ENCODE measurements at places on chromosomes 6 and 20.

DNA sequence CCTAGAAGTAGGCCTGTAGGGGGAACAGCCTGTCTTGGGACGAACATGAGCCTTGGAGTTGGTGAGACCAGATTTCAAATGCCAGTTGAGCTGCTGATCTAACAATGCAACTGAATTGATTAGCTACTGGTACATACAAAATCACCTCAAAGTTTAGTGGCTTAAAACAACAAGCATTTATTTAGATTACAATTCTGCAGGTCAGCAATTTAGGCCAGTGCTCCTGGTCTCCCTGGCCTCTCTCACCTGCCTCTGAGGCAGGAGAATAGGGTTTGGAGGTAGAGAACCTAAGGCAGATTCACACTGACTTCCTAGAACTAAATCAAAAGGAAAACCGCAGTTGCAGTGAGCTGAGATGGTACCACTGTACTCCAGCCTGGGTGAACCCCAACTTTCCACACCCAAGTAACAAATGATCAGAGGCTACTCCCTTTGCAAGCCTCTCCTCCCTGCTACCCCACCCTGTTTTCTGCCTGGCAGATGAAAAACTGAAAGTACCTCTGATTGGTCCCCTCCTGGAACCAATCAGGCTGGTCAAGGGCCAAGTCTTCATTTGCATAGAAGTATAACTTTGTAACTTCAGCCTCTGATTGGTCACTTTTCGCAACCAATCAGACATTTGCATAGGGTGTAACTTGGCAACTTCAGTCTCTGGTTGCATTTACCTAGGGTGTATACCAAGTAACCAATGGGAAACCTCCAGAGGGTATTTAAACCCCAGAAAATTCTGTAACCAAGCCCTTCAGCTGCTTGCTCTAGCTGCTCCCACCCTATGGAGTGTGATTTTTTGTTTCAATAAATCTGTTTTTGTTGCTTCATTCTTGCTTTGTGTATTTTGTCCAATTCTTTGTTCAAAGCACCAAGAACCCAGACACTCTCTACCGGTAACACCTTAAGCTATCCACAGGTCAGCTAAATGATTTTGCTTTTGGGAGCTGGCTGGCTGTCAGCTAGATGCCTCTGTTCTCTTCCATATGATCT is 8.1 kb upstream of the UBR2 start:
- DNase-seq: no peak

DNA sequence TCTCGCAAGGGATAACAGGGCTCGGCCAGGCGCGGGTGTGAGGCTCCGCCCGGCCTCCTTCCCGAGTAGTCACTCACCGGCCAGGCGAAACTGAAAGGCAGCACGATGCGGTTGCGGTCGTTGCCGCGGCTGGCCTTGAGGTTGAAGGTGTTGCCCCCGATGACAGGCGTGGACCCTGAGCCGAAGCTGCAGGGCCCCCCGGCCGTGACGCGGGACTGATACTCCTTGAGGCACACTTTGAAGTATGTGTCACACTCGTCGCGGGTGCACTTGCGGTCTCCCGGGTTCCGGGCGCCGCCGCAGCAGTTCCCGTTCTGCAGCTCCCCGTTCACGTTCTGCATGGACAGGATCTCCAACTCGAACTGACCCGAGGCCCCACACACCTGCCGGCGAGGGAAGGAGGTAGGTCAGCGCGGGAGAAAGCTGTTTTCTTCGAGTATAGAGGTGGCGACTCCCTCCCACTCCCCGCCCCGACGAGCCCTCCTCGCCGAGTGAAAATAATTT is 1.1 kb downstream of the JAG1 start:
- peak; percentile 31 for DNase-seq

- DNase-seq: no peak
These were observed 112.8 kb upstream of the BMP2 start for GRCh38 chr20:6654513-6655252.

GRCh38 chr6:160963651-160964050 is 27.9 kb upstream of the MAP3K4 start:
- no peak for DNase-seq

DNA sequence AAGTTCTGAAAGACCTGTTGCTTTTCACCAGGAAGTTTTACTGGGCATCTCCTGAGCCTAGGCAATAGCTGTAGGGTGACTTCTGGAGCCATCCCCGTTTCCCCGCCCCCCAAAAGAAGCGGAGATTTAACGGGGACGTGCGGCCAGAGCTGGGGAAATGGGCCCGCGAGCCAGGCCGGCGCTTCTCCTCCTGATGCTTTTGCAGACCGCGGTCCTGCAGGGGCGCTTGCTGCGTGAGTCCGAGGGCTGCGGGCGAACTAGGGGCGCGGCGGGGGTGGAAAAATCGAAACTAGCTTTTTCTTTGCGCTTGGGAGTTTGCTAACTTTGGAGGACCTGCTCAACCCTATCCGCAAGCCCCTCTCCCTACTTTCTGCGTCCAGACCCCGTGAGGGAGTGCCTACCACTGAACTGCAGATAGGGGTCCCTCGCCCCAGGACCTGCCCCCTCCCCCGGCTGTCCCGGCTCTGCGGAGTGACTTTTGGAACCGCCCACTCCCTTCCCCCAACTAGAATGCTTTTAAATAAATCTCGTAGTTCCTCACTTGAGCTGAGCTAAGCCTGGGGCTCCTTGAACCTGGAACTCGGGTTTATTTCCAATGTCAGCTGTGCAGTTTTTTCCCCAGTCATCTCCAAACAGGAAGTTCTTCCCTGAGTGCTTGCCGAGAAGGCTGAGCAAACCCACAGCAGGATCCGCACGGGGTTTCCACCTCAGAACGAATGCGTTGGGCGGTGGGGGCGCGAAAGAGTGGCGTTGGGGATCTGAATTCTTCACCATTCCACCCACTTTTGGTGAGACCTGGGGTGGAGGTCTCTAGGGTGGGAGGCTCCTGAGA is at the start of gene HFE:
TSS of gene HFE (plus strand) at position 146 of the 832 bp plus-strand sequence. CDS start at position 158, 12 bp downstream.
- DNase-seq: no peak

- no peak for DNase-seq
These were observed 53.4 kb upstream of the TBXT start for GRCh38 chr6:166221040-166221439.

DNA sequence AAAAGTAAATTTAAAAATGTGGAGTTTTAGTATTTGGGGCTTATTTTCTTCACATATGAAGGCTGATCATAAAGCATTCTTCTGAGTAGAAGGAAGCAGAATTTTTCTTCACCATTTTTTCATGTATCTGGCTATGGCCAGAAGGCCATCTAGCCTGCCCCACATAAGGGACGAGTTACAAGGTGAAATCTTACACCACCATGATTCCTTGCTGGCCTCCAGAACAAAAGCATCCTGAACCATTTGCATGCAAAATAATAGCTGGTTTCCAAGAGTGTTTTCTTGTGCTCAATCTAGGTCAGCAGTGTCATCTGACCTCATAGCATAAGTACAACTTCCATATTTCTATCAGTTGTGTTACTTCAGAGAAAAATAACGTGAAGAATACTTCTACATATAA is 93.1 kb downstream of the BMP5 start:
- no peak for DNase-seq

GRCh38 chr20:5969348-5969935 is 19.0 kb downstream of the MCM8 start:
- DNase-seq: no peak

GRCh38 chr6:82494367-82494766 is 130.8 kb downstream of the TPBG start:
- no peak for DNase-seq

DNA sequence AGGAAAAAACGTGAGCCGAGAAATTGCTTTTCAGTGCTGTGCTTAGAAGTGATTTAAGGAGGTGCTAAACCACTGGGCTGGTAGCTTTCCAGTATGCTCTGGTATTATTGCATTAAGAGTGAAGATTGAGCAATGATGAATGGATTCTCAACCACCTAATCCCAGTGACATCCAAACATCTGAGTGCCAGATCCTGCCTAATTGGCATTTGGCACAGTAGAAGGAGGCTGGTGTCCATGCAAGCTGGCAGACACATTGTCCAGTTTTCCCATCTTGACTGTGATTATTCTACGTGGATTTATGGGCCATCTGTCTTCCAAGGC is 398.0 kb upstream of the PLCB4 start:
- no peak for DNase-seq

GRCh38 chr6:35146453-35146852 is 5.3 kb upstream of the TCP11 start:
- no peak for DNase-seq

DNA sequence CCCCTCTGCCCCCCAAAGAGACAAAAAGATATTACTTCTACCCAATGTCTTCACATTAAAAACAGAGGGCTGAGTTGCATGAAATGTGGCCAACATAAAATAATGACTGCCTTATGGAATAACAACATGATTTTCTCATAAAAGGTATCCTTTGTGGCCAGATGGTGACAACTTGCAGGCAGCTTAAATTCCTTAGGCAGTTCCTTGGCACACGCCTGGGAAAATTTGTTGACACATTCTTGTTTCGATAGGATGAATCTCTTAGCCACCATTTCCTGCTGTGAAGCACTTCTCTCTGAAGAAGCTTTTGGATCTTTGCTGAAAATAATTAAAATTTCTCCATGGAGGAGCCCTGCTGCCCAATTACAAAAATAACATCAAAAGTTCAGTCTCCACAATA is 109.0 kb upstream of the COL21A1 start:
- no peak for DNase-seq

- no peak for DNase-seq
These were observed 114.7 kb downstream of the THEMIS start for GRCh38 chr6:127786109-127786508.

- DNase-seq: no peak
These were observed 39.0 kb downstream of the SLC23A2 start for GRCh38 chr20:4962241-4962855.

GRCh38 chr6:75932067-75932466 is 140.4 kb downstream of the IMPG1 start:
- DNase-seq: no peak

DNA sequence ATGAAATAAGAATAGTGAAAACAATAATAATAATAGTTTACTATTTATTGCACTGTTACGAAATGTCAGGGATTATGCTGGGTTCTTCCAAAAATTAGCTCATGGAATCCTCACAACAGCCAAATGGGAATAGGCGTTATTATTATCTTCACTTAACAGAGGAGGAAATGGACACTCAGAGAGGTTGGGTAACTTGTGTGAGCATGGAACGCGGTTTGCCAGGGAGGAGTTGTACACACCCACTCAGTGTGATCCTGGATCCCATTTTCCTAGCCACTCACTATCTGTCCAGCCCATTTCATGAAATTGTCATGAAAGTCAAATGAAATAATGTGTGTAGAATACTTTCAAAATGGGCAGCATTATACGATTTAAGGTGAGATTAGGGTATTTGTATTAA is 4.6 kb downstream of the NELFCD start:
- no peak for DNase-seq

DNA sequence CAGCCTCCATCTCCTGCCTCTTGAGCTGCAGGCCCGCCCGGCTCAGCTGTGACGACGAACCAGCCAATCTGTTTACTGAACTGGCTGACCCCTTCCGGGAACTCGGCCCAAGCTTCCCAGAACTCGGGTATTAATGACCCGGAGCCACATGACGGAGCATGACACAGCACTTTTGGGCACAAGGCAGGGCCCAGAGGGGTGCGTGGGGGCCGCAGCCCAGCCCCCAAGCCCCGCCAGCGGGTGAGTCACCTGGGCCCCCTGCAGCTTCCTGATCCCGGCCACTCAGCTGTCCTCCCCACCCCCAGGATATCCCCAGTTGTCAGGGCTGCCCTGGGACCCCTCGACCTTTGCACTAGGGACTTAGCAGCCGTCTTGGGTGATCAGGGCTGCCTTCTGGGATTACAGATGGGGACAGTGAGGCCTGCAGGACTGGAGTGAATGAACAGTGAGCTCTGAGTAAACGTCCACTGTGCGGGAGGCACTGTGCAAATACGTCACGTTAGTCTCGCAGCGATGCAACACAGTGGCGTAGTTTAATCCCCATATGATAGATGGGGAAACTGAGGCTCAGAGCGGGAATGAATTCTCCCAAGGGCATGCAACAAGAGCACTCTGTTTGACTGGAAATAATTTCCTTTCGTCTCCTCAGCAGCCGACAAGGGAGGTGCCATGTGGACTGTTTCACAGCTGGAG is 102.1 kb downstream of the CEBPB start:
- no peak for DNase-seq

- no peak for DNase-seq
These were observed 339.0 kb upstream of the CITED2 start for GRCh38 chr6:139713424-139713823.

DNA sequence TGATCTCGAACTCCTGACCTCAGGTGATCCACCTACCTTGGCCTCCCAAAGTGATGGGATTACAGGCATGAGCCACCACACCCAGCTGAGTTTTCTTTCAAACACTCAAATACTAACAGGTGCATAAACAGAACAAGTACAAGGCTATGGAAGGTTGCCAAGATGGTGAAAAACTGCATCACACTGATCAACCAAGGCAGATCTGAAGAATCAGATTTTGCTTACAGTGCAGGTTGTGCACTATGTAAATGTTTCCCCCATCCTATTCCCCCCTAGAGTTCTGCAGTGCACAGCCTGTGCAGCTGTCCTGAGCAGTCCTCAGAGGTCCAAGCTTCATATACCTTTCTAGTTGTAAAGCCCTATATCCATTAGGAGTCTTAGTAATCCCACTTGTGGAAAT is 73.0 kb downstream of the GFRA4 start:
- no peak for DNase-seq

GRCh38 chr20:34712525-34713192 is 8.5 kb downstream of the TP53INP2 start:
- DNase-seq: no peak

DNA sequence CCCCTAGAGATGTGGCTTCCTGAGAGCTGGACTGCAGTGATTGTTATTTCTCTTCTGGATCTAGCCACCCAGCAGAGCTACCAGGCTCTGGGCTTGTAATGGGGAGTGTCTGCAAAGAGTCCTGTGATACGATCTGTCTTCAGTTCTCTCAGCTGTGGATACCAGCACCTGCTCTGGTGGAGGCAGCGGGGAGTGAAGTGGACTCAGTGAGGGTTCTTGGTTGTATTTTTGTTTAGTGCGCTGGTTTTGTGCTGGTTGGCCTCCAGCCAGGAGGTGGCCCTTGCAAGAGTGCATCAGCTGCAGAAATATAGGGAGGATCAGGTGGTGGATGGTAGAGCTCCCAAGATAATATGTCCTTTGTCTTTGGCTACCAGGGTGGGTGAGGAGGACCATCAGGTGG is 33.7 kb downstream of the PAX1 start:
- DNase-seq: no peak

DNA sequence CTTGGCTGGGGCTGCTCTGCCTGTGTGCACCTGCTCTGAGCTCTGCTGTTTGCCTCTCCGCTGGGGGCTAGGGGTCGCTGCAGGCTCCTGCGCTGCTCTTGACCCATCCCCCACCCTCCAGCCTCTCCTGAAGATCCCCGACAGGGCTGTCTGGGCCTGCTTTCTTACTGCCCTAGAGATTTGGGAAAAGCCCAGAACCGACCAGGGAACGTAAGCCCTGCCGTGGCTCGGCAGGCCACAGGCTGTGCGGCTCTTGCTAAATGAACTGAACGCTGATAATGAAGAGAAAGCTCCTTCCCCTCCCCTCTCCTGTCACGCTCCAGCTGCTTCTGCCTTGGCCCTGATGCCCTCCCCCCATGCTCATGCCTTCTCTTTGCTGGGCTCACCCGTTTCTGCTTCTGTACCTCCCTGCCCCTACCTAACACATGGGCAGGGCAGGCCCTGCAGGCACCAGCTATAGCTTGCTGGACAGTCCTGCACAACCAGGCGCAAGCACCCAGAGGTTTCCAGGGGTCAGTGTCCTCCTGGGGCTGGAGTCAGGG is 32.0 kb upstream of the PCMTD2 start:
- peak; percentile 53 for DNase-seq

- peak; percentile 66 for DNase-seq
These were observed 43.4 kb upstream of the FABP7 start for GRCh38 chr6:122736163-122736562.

- DNase-seq: no peak
These were observed 93.2 kb downstream of the MAN1A1 start for GRCh38 chr6:119256392-119256791.

Data from NCI-H187 (cell line).